IPS DF 19.7 (cell line): ENCODE measurements at places on chromosomes 6 and 20.

DNA sequence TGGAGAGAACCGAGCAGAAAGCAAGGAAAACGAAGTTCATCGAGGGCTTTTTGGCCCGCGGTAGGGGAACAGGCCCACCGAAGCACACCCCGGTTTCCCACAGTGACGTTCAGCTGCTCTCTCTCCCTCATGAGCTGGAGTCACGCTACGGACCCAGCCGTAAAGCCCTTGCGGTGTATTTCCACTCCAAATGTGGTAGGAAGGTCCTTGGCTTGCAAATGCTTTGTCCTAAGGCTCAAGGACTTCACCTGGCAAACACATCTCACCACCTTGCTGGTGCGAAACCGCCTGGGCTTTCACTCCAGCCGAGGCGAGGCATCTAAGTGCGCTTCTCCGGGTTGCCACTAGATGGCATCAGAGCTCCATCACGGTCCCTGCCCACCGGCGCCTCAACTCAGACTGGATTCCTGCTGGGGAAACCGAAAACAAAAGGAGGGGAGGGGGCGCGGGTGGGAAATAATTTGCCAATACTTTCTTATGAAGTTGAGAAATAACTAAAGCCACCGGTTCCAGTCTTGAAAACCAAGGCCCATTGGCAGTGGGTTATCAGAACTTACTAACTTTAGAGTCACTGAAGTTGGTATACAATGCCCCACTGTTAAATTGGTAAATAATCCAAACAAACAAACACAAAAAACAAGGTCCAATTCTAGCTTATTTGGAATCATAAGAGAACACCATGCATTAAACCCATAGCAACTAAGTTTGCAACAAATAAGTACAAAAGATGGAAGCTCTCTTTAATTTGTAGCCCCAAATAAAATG lies 13.4 kb upstream of the FOXC1 start:
- DNase-seq: no peak

- no peak for DNase-seq
Observed at GRCh38 chr6:41191569-41191968, 9.4 kb downstream of the TREML2 start.

DNA sequence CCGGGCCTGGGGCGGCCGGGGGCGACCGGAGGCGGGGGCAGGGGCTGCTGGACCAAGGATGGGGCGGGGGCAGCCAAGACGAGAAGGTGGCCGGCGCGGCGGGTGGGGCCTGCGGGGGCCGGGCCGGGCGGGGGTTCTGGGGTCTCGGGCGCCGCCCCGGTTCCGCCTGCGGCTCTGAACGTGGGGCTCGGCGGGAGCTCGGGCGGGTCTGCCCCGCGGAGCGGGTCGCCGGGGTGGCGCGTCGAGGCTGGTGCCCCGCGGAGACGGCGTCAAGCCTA lies 204 bp downstream of the ADRM1 start:
- DNase-seq: no peak

DNA sequence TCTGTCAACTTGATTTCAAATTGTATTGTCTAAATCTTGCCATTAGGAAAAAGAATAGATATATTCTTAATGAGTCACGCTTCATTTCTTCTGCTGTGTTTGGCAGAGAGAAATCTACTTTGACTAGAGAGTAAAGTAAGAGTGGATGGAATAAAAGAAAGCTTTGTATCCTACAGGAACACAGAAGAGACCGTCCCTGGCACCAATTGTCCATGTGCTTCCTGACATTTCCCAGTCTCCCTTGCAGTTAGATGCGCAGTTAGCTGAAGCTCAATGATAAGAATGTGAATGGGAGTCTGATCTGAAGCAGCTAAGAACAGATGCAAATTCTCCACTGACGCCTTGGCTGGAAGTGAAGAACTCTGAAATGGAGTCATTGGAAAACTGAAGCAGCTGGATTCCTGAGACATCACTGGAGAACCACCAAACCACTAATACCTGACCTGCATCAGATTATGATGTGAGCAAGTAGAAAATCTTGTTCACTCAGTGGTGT lies 528.2 kb upstream of the MARCKS start:
- DNase-seq: no peak

- DNase-seq: no peak
Observed at GRCh38 chr6:31597006-31597405, 4.2 kb upstream of the NCR3 start.

DNA sequence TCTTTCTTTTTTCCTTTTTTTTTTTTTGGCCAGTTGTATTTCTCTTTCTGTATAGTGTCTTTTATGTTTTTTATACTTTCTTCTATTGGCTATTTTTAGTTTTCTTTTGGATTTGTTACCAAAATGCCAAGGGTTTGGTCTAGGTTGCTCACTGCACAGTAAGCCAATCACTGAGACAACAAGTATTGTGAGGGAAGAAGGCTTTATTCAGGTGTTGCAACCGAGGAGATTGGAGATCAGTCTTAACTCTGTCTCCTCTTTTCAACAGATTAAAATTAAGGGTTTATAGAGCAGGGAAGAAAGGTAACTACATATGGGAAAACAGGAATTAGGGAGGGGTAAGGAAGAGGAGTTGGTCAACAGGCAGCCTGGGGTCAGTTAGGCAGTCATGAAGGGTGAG lies 10.1 kb upstream of the TRIM26 start:
- DNase-seq: no peak

GRCh38 chr6:64777941-64778785 lies 928.9 kb downstream of the EYS start:
- DNase-seq: no peak

GRCh38 chr6:135233686-135234491 lies 52.8 kb downstream of the MYB start:
- no peak for DNase-seq

DNA sequence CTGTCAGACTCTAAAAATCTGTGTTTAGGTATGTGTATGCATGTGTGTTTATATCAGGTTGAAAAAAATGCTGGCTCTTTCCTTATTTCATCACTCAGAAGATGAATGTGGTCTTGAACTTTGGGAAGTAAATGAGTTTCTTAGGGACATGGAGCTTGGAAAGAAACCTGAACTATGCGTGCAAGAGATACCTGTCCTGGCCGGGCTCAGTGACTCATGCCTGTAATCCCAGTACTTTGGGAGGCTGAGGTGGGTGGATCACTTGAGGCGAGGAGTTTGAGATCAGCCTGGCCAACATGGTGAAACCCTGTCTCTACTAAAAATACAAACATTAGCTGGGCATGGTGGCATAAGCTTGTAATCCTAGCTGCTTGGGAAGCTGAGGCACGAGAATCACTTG lies 4.4 kb upstream of the GLP1R start:
- DNase-seq: no peak

DNA sequence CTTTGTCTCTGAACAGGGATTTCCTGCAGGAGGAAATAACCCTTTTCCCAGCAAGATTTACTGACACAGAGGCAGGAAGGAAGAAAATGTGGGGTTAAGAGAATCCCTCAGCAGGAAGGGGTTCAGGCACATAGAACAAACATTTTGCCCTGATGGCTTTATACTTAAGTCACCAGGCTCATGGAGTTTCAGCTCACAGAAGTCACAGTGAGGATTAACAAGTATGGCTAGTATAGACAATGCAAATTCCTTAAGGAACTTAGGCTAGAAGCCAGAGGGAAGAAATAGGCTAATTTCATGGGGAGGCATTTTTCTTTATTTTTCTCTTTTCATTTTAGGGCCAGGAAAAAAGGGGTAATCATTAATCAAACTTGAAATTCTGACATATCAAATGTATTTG lies 50.2 kb downstream of the MCHR2 start:
- DNase-seq: no peak

GRCh38 chr6:73803562-73804241 lies 107.7 kb downstream of the CD109 start:
- DNase-seq: peak; percentile 42

- DNase-seq: no peak
Observed at GRCh38 chr6:44122801-44123200, 4.5 kb downstream of the MRPL14 start.

DNA sequence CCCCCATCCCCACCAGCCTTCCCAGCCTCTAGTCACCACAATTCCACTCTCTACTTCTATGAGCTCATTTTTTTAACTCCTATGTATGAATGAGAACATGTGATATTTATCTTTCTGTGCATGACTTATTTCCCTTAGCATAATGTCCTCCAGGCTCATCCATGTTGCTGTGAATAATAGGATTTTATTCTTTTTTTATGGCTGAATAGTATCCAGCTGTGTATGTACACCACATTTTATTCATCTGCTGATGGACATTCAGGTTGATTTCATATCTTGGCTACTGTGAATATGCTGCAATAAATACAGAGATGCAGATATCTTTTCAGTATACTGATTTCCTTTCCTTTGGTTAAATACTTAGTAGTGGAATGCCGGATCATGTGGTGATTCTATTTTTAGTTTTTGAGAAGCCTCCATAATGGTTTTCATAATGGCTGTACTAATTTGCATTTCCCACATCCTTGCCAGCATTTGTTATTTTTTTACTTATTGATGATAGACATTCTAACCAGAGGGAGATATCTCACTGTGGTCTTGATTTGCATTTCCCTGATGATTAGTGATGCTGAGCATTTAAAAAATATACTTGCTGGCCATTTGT lies 194.9 kb downstream of the PACRG start:
- DNase-seq: no peak
